ENCODE measurements at places on chromosomes 13 and 19.

- no peak for DNase-seq
These were observed 4.7 kb upstream of the ZNF606 start for GRCh38 chr19:58007285-58007684.

DNA sequence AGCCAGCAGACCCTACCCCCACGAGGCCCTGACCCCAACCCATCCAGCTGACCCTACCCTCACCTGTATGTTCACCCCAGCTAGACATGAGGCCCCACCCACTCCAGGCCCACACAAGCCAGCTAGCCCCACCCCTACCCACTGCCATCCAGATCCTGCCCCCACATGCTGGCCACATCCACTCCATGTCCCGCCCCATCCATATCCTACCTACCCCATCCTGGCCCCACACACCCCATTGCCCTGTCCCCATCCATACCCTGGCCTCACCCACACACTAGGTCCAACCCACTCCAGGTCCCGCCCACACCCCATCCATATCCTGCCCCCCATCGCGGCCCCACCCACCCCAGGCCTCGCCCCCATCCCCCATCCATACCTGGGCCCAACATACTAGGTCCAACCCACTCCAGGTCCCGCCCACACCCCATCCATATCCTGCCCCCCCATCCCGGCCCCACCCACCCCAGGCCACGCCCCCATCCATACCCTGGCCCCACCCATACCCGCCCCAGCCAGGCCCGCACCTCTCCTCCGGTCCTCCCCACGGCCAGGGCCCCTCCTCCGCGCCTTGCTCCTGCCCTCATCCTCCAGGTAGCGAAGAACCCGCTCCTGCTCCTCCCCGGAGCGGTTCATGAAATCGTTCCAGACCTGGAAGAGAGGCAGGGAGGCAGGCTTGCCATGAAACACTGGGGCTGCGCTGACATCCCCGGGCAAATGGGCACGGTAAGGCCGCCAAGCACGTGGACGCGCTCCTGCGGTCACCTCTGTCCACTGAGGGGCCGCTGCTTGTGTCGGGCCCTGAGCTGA lies 7.2 kb downstream of the RNU6-9 start:
- no peak for DNase-seq

DNA sequence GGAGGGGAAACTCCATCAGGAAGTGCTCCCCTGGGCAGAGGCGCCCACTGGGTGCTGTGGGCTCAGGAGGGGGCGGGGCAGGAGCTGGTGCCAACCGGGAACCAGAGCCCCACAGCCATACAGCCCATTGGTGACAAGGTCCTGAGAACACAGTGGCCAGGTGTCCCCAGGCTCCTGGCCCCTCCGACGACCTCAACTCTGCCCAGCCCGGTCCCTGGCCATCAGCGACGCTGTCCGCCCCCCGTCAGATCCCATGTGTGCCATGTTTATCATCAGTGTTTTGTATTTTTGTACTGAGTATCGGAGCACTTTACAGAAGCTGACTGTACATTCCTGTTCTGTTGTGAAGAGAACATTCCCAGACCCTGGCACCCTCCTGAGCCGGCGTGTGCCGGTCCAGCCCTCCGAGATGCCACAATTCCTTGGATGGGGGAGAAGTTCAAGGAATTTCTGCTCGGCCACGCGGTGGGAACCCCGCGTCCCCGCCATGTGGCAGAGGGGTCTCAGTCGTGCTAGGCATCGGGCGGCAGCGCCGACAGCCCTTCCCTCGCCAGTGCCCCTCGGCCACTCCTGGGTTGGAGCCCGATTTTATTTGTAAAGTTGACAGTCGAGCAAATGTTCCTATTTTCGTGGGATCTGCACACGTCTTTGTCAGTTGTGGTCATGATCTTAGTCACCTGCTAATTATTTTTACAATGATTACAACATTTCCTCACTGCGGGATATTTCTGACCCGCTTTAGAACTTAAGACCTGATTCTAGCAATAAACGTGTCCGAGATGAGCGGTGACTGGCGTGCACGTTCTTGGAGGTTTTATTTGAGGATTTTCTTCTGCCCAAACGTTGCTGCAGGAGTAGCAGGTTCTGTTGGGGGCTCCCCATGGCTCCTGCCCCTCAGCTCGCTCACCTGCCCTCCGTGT lies 16.9 kb downstream of the PEX11G start:
- DNase-seq = no peak

- DNase-seq = no peak
These were observed 18.2 kb downstream of the ZNF121 start for GRCh38 chr19:9565900-9566705.

DNA sequence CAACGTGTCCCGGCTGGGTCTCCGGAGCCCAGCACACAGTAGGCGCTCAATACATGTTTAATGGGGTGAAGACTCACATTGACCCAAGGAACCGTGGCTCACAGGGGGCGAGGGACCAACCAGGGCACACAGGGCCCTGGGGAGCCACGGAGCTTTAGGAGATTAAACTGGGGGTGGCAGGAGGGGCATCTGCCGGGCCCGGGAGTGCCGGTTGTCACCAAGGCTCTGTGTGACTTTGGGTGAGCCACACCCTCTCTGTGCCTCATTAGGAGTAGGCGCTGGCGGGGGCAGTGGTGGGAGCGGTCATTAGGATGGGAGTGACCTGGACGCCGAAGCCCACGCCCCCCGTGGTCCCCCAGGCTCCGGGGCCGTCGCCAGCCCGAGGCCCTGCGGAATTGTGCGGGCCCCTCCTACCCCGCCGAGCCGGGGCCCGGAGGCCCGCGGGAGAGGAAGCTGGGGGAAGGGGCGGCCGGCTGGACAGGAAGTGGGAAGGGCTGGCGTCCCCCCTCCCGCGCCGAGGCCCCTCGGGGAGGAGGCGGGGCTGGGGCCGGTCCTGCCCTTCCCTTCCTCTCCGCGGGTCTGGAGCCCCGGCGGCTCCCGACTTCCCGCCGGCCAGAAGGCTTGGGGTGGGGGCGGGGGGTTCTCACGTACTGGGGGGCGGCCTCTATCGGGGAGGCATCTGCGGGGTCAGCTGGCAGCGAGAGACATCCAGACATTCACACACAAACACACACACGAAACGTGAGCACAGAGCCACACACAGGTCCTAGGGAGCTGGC lies 1.8 kb upstream of the SSBP4 start:
- DNase-seq = peak; percentile 68

DNA sequence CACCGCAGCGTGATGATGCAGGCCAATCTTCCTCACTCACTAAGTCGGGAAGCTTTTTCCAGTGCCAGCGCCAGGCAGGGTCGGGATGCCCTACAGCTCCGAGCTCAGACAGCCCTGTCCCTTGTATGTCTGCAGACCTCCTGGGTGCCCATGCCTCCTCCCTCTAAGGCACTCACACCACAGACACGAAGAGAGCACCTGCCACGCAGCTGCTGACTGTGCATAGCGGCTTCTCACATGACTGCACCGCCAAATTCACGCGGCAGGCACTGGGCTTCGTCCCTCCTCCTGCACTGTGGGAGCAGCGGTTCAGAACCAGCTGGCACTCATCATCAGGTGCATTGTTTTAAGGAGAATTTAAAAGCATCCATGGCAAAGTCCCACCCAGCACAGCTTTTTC lies 88.1 kb downstream of the SLC7A1 start:
- DNase-seq = no peak
